Glutamatergic neuron (in vitro differentiated cells): ENCODE measurements at places on chromosomes 2 and 18. TPM values are rescaled to one million over a fixed set of nuclear protein-coding genes. Genes with fewer than 3 reads are reported as not detected.

- DNase-seq = no peak
Measured at GRCh38 chr2:141534666-141535362, 596.0 kb downstream of the LRP1B start.

GRCh38 chr2:43065871-43066270, 160.5 kb downstream of the ZFP36L2 start:
- DNase-seq = no peak

- no peak for DNase-seq
Measured at GRCh38 chr2:41579806-41580205, 468.0 kb upstream of the PKDCC start.

GRCh38 chr18:75433098-75433497, 5.6 kb upstream of the SMIM21 start:
- DNase-seq = no peak

The ACTG2 gene
- not detected for total RNA-seq

The UGT1A10 gene
- total RNA-seq = not detected

GRCh38 chr2:71974846-71975245, 172.8 kb downstream of the CYP26B1 start:
- no peak for DNase-seq

DNA sequence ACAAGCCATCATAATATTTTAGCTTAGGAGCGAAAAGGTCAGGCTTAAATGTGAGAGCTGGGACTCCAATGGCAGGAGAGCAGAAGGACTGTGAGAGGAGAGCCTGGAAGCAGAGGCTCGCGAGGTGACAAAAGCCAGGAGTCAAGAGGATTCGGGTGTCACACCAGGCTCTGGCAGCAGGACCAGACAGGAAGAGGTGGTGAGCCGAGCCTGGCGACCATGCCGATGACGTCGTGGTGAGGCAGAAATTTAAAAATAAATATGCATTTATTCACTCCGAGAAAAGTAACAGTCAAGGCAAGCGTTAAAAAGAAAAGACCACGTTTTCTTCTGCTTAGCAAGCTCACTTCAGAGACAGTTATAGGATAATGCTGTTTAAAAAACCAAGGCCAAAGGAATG, 31.3 kb upstream of the ZNF236 start:
- no peak for DNase-seq
